ENCODE measurements at places on chromosomes 2 and 18.
A peak's percentile ranks its signal among the peaks of the same experiment; 100 is the strongest.

DNA sequence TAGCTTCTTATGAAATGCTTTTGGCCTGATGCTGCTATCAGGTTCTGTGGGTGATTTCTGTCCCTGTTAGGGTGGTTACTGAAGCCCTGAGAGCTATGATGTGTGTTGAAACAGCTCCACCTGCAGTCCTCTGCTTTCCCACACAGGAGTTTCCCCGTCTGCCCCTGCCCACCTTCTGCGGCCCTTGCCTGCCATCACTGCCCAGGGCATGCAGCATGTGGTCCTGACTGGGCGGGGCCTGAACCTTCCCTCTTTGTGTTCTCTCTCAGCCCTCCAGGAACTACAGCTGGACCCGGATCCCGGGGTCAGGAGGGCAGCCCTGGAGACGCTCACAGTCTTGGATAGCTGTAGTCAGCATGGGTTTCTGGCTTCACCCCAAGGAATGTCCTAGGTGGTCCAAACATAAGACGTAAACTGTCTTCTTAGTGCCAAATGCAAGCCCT, 21.4 kb downstream of the HJURP start:
- peak; percentile 61 for DNase-seq

DNA sequence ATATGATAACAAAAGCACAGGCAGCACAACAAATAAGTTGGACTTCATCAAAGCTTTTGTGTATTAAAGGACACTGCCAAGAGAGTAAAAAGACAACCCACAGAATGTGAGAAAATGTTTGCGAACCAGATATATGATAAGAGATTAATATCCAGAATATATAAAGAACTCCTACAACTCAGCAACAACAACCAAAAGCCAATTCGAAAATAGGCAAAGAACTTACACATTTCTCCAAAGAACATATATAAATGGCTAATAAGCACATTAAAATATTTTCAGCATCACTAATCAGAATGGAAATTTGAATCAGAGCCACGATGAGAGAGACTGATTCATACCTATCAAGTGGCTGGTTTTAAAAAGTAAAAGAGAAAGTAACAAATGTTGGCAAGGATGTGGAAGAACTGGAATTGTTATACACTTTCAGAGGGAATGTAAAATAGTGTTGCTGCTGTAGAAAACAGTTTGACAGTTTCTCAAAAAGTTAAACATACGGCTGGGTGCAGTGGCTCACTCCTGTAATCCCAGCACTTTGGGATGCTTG, 25.2 kb downstream of the EPB41L5 start:
- no peak for DNase-seq

DNA sequence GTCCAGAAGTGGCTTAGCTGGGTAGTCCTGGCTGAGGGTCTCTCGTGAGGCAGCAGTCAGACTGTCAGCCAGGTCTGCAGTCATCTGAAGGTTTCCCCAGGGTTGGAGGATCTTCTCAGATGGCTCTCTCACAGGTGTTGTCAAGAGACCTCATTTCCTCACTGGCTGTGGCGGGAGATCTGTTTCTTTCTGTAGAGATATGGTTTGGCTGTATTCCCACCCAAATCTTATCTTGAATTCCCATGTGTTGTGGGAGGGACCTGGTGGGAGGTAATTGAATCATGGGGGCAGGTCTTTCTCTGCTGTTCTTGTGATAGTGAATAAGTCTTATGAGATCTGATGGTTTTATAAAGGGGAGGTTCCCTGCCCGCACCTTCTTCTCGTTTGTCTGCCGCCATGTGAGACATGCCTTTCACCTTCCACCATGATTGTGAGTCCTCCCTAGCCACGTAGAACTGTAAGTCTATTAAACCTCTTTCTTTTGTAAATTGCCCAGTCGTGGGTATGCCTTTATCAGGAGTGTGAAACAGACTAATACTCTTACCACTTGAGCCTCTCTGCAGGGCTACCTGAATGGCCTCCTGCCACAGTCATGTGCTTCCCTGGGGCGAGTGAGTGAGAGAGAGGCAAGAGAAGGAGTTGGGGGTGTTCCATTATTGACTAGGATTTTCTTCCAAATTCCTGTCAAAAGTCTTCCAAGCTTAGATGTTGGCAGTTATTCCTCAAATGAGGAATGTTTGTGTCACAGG, 23.6 kb downstream of the MALT1 start:
- DNase-seq, result no peak

DNA sequence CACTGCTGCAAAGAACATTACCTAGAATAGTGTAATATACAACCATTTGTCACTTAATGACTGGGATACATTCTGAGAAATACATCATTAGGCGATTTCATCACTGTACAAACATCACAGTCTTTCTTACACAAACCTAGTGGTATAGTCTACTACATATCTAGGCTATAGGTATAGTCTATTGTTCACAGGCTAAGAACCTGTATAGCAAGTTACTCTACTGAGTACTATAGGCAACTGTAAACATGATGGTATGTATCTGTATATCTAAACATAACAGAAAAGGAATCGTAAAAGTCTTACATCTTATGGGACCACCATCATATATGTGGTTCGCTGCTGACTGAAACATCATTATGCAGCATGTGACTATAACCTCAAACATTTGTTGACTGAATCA, 21.4 kb downstream of the SP3 start:
- DNase-seq, result no peak

DNA sequence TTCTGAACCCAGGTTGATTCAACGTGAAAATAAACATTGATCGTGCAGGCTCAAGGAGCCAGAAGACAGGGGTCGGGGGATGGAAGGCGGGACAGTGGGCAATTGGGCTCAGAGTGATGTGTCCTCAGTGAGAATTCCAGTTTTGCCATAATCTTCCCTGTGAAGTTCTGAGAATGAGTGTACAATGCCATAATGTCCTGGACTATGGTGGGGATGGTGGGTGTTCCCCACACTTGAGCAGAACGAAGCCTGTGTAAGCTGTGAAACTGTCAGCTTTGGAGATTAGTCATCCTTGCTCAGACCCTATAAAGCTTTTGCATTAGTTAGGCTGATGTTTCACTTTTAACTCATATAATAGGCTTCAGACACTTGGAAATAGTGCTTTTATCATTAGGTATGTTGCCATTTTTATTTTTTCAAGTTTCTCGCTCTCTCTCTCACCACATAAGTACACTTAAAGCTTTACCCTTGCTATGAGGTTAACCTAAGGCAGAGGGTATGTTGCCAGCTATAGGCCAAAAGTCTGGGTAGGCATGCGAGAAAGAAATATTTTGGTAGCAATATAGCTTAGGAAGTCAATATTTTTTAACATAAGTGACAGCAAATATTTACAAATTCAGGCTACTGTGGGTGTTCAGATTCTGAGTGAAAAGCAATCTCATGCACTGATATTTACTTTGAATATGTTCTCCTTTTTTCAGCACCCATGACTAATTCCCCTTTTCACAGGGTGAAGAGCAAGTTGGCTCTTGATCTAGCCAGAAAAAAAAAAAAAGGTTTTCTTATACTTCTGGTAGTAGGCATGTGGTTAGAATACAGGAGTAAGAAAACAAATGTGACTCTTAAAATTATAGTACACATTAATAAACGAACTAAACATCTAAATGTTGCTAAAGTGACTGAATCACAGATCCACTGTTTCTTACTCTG, 47.2 kb downstream of the CDC42EP3 start:
- DNase-seq, result no peak

DNA sequence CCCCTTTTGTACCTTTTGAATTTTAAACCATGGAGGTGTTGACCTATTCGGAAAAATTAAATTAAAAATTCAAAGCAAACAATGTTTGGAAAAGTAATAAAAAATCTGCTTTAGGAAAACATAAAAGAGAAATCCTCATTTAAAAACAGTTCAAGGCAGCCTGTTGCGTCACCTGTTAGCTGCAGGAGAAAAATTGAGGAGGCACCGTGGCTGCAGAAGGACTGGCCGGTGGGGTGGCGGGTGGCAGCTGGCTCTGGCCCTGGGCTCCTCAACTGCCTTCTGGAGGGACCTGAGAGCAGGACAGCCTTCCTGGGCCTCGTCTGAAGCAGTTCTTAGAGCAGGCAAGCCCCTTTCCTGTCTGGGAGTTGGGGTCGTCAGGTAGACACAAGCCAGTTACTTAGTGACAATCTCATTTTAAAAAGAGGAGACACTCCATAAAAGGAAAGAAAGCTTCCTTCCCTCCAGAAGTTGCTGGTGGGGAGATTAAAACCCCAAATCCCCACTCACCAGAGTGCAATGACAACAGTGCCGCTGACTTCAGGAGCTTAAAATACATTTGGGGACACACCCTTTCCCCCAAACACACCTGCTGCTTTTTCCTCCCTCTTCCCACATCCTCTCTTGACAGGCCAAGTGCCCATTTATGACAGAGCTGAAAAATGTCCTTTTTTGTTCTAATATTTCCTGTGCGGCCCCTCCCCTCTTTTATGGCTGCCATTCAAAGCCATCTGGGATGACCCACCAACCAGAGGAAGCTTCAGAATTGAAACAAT, 9.7 kb downstream of the ZBTB7C start:
- no peak for DNase-seq

GRCh38 chr2:16012626-16013358, 72.4 kb downstream of the MYCN start:
- DNase-seq, result no peak

DNA sequence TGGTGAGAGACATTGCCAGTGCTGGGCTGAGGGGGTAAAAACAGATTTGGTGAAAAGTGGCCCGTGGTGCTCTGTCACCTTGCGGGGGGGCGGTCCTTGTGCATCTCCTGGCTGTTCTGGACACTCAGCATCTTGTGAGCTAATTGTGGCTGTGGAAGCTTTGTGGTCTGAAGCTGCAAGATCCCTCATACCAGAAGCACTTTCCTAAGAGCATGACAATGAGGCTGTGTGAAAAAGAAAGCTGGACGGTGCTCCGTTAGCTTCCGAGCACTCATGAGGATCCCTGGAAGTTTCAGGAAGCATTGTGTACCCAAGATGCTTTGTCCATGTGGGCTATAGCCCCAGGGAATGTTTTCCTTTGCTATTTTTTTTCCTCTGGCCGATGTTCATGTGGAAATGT, 74.5 kb downstream of the CABLES1 start:
- DNase-seq, result no peak

Measured in left forelimb (tissue), 1 donor.